ENCODE measurements at places on chromosomes 5 and 9. TPM values are rescaled to one million over a fixed set of nuclear protein-coding genes. Genes with fewer than 3 reads are reported as not detected.

GRCh38 chr5:2284678-2285077, 402.0 kb upstream of the IRX4 start:
- DNase-seq = no peak

TIGD6 gene
- polyA plus RNA-seq = 6.3 TPM

CARTPT gene
- polyA plus RNA-seq = not detected

ALDH7A1 gene
- 149 TPM for polyA plus RNA-seq

GRCh38 chr9:95641586-95641985, 124.8 kb upstream of the PTCH1 start:
- DNase-seq = no peak

GRCh38 chr9:125646621-125647100, 60.3 kb downstream of the MAPKAP1 start:
- no peak for DNase-seq
